ENCODE measurements at places on chromosomes 6 and 20. TPM values are rescaled to one million over a fixed set of nuclear protein-coding genes. Genes with fewer than 3 reads are reported as not detected.
A peak's percentile ranks its signal among the peaks of the same experiment; 100 is the strongest.

Gene PDE7B
- total RNA-seq, result 1.7 TPM

Gene OR2B6
- total RNA-seq, result not detected

Gene DEFB124
- total RNA-seq, result not detected

Gene THBS2
- total RNA-seq, result 0.19 TPM

- DNase-seq, result no peak
Measured at GRCh38 chr6:4433199-4433598, 297.8 kb upstream of the ECI2 start.

DNA sequence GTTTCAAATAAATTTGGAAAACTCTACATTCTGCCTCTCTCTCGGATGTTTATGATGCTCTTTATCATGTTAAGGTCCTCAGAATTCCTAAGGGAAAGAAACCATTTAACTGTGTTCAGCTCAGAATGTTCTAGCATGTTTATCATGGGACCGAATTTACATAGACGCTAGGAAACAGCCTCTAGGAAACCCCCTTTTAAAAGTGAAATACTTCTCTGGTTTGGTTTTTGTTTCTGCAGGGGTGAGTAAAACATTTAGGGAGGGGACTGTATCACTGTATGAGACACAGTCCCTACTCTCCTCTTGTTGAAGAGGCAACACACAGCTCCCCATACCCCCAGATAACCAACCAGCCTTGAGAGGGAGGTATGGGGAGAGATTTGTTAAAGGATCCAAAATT, 267.6 kb upstream of the SUPT3H start:
- no peak for DNase-seq

- DNase-seq, result no peak
Measured at GRCh38 chr20:56987986-56988385, 278.5 kb downstream of the BMP7 start.

DNA sequence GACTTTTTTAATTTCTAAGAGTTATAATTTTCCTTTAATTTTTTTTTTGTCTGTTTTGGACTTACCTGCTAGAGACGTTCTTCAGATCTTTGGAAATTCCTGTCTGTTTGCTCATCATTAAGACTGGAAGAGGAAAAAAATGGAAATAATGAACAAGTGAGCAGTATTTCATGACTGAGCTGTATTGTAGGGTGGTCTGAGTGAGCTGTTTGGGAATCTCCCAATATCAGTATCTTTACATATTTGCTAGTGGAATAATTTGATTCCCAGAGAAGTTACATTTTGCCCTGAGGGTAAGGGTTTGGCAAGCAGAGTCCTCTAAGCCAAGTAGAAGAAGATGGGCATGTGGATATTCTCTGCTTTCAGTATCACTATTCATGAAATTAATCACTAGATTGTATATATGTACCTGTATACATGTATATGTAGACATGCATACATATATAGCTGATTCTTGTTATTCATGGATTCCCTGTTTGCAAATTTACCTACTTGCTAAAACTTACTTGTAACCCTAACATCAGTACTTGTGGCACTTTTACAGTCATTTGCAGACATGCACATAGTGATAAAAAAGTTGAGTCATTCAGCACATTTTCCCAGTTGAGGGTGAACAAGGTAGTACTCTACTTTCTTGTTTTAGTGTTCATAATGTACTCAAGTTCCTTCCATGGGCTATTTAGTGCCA, 13.5 kb downstream of the ZC2HC1B start:
- no peak for DNase-seq

GRCh38 chr6:152378169-152378568, 259.0 kb downstream of the SYNE1 start:
- DNase-seq, result no peak

GRCh38 chr6:43250992-43251373, 7.7 kb downstream of the TTBK1 start:
- DNase-seq, result no peak

DNA sequence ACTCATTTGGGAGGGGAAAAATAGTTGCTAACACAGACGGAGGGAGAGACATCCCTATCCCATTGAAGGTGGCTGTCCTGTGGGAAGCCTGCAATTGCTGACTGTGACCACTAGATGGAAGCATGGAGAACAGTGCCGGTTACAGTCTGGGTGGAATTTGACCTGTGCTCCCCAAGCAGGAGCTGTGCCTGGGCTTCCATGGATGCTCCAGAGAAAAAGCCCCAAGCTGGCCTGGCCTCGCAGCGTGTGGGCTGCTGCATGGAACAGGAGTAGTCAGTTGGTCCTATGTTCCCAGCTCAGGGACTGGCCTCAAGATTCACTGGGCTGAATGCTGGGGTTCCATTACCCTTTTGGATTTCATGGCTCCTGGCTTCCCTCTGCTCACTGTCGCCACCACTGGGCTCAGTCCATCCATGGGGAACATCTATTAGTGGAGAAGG, 116.3 kb upstream of the CHD6 start:
- DNase-seq, result peak; percentile 42

GRCh38 chr6:73264446-73264845, 1.4 kb upstream of the KHDC1 start:
- DNase-seq, result no peak

DNA sequence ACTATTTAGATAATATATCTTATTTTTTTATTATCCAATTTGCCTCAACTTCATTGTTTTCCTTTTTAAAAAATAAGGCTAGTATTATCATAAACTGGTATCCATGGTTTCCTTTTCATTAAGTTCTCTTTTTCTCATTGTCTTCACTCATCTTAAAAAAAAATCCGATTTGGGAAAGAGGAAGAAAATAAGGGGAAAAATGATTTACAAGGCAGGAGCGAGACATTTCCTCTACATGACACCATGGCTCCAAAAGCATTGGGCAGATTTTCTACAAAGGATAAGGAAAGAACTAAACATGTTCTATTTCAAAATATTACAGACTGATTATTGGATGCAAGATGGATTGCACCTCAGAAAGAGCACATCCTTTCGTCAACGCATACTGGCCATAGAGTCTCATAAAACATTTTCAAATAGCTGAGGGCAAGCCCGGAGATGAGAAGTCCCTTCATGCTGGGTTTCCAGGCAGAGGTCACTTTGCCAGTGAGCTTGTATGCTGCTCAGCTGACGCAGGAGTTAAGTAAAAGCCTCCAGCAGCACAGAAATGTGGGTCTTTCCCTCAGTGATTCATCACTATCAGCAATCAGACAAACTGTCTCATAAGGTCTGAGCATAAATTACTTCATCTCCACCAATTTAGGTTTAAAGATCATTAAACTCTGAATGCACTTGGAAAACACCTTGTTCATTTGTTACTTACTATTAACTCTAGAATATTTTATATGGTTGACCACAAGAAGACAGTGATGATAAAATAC, 129.0 kb upstream of the TNFAIP3 start:
- DNase-seq, result no peak

DNA sequence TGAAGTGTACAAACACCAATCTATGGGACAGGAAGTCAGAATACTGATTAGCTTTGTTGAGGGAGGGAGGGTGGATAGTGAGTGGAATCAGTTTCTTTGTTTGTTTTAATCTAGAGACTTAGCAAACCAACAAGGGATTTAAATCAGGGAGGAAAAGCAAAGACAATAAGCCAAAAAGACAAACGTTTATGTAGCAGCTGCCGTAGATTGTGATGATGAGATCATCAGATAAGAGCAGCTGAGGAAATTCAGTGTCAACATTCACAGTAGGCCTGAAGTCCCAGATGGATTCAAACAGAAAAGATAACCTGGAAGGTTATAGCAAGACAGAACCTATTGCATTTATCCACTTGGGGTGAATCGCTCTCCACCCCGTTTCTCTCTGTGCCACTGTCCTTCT, 104.9 kb upstream of the SYNDIG1 start:
- DNase-seq, result no peak

DNA sequence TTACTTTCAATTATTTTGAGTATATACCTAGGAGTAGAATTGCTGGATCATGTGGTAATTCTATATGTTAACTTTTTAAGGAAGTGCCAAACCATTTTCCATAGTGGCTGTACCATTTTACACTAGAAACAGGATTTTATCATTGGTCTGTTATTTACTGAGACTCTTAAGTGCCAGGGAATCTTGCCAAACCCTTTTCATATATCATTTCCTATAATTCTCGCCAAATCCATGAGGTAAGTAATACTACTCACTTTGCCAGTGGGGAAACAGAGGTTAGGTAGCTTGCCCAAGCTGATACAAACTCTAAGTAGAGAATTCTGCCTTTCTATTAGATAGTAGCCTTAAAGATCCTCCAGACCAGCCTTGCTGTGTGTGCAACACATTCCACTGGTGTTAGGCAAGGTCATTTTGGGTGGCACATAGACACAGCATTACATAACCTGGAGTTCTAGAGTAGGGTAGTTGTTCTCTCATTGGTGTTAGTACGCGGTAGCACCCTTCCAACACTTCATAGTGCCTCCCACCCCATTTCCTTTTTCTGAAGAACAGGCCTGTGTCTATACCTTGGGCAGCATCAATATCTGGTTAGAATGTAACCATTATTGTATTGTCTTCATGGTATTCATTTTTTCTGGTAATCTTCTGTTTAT, 65.5 kb downstream of the ARID1B start:
- no peak for DNase-seq

DNA sequence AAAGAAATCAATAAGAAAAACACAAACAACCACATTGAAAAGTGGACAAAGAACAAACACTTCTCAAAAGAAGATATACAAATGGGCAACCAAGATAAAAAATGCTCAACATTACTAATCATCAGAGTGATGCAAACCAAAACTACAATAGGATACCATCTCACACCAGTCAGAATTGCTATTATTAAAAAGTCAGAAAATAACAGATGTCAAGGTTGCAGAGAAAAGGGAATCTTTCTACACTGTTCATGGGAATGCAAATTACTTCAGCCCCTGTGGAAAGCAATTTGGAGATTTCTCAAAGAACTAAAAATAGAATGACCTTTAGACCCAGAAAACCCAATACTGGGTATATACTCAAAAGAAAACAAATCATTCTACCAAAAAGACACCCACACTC, 29.8 kb downstream of the KIF6 start:
- DNase-seq, result no peak

DNA sequence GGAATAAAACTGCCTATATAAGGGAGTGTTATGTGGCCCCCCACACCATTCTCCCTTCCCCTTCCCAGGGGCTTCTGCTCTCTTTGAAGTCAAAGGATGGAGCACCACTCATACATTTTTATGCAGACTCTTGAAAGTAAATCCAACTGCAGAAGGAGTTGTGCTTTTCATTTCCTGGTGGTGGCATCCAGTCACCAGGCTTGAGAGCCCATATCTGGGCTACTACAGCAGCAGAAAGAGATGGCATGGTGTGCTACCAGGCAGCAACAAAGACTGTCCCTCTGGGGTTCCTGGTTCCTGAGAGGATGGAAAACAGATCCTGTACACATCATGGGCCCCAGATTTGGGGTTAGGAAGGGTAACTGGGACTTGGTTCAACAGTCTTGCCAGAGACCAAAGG, 226.4 kb downstream of the CLIC5 start:
- no peak for DNase-seq

DNA sequence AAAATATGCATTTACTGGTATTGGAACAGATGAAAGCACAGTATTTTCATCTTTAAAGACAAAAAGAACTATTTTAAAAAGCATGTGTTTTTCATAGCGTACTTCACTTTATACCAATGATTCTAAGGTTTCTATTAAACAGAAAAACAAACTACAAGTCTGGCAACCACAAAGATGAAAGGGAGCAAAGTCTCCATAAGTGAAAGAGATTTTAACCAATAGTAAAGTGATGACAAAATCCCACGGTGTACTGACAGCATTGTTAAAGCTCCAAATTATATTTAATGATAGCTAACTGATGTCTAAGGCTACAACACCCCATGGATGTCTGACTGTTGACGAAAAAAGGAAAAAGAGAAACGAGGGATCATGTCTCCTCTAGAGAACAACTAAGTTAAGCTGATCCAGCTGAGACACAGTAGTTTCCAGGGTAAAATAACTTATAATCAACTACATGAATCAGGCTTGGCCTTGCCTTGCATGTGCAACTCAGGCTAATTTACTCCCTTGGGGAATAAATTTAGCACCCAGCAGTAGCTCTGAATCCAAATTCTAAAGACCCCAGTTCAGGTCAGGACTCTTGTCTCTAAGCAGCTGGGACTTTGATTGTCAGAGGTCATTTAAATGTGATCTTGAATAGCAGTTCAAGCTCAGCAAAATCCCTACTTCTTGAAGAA, 56.0 kb upstream of the TAB2 start:
- no peak for DNase-seq

DNA sequence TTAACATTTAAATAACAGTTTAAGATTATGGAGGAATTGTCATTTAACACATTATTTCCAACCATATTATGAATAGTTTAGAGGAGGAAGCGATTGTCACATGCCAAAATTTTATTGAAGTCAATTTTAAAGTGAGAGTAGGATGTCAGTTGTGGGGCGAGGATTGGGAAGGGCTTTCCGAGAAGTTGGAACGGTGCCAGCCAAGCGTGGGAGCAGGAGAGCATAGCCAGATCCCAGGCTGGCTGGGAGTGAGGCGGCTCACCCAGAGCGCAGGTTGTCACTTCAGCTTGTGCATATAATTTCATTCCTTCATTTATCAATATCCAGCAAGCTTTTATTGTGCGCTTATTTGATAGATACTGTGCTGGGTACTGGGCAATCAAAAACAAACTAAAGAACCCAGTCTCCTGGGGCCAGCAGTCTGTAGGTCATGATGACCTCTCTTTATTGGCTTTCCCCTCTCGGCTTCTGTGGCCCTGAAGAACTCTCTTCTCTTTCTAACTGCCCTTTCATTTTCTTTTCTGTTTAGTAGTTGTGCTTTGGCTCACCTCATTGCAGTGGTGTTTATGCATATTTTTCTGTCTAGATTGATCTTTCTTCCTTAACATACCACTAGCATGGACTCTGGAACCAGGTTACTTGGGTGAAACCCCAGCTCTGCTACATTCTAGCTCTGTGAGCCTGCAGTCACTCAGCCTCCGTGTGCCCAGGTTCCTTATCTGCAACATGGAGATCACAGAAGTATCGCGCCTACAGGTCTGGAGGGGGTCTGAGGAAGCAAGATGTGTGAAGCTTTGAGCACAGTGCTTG, 6.4 kb downstream of the CEP43 start:
- DNase-seq, result no peak

- no peak for DNase-seq
Measured at GRCh38 chr6:38944655-38945279, 103.8 kb upstream of the GLP1R start.

DNA sequence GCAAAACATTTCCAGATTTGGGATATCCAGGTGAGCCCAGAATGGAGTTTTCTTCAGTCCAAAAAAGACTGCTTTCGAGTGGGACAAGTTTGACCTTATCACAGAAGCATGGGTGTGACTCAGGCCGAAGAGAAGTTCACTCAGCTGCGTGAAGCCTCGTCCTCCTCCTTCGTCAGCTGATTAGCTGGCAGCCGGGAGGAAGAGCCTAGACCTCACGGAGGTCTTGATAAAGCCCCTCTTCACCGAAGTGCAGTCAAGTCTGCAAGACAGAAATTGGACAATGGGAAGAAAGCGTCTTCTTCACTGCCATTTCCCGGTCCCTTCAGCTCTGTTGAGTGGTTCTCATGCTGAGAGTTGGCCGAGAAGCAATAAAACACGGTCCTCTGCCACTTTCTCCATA, 363.9 kb downstream of the TAF4 start:
- DNase-seq, result no peak

Measured in H4 (cell line).